Bronchial smooth muscle cell (primary cell): ENCODE measurements at places on chromosomes 7 and 10. TPM values are rescaled to one million over a fixed set of nuclear protein-coding genes. Genes with fewer than 3 reads are reported as not detected.

The STEAP2 gene
- 22.1 and 32.4 TPM in 2 replicates for total RNA-seq

The SYCE1 gene
- under 0.01 TPM in 1 of 2 replicates, not detected in the other for total RNA-seq

The FGFR2 gene
- total RNA-seq: under 0.01 and 0.09 TPM in 2 replicates

The CCDC172 gene
- not detected in 2 replicates for total RNA-seq

The PRF1 gene
- total RNA-seq: not detected in 2 replicates
